ENCODE measurements at places on chromosomes 11 and 22.
A peak's percentile ranks its signal among the peaks of the same experiment; 100 is the strongest.

DNA sequence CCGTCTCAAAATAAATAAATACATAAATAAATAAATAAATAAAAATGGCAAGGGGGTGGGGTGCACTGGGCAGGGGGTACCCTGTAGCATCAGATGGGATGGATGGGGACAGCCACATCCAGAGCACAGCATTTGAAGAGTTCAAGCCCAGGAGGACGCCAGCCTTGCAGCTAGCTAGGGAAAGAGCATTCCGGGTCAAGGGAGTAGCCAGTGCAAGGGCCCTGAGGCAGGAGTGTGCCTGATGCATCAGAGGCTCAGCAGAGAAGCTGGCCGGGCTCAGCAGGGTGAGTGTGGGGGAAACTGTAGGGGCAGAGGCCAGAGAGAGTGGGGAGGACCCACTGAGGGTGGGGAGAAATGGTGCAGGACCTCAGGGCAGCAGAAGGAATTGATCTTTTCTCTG, 23.7 kb upstream of the CCND1 start:
- DNase-seq = no peak

DNA sequence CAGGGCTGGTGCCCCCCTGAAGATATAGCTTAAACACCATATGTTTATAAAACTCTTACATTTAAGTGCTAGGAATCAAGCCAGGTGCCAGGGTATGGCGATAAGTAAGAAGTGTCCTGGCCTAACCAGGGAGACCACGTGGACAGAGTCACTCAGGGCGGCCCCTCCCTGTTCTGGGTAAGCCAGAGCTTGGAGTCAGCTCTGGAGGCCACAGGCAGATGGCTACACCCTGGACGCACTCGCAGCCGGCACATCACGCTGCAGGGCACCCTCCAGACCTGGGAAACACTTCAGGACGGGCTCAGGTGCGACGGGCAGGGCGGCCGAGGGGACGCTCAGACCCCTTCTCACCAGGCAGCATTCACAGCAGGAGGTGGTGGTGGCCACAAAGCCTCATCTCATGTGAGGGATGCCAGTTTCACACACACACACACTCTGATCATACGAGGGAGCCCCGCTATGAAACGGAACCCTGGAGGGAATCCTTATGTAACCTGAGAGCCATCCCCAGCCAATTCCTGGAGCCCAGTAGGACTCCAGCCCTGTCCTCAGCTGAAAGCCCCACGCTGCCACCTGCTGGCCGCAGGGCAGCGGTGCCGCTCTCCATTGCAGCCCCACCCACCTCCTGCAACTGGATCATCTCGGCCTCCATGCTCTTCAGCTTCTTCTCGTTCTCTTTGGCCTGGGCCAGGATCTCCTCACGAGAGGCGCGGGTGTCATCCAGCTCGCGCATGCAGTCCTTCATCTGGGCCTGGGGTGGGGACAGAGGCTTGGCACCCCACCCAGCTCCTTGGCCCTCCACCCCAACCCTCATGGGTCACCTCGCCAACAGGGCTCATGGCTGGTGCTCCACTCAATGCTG, 33.4 kb downstream of the APOL1 start:
- peak; percentile 20 for DNase-seq

DNA sequence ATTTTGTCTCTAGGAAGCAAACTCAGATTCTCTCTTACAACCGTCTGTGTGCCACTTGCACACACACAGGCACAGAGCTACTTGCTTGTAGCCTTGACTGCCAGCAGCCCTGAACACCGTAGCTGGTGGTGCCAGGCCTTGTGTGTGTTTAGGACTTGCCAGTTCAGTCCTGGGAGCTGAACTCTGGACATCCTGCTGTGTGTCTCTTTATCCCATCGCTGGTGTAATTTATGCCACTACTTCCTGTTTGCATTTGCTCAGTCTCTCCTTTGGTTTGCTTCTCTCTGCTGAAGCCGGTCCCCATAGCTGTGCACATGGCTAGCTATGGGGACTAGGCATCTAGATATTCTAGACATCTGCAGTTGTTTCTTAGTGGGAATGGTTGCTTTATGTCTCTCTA, 24.0 kb downstream of the MARK2 start:
- no peak for DNase-seq

GRCh38 chr22:47148956-47149728, 386.7 kb downstream of the TBC1D22A start:
- DNase-seq = no peak

- no peak for DNase-seq
Measured at GRCh38 chr11:33040033-33040861, 875 bp downstream of the TCP11L1 start.

- no peak for DNase-seq
Measured at GRCh38 chr11:70074746-70075145, 3.4 kb upstream of the ANO1 start.

DNA sequence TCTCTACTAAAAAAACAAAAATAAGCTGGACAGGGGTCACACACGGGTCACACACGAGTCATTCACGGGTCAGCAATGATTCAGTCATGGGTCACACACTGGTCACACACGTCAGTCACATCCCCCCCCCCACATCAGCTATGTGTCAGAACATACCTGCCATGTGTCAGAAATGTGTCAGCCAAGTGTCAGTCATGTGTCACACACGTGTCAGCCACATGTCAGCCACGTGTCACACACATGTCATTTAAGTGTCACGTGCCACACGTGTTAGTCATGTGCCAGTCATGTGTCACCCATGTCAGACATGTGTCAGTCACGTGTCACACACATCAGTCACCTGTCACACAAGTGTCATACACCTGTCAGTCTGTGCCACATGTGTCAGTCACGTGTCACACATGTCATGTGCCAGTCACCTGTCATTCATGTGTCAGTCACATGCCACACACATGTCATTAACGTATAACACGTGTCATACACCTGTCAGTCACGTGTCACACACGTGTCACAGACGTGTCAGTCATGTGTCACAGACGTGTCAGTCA, 28.7 kb upstream of the MMP20 start:
- DNase-seq = no peak

DNA sequence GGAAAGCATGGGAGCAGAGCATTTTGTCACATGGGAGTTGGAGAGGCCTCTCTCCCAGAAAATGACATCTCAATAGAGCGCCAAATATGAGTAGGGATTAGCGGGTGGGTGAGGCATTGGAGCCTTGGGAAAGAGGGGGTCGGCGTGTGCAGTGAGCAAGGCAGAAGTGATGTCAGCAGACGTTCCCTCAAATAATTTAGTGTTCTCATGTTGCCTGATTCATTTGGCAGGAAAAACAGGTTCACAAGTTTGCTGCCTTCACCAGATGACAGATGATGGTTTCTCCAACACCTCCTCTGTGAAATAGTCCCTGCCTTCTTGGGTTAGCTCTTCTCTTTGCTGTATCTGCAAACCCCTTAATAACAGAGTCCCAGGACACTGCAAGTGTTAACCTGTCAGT, 118.5 kb upstream of the ARHGAP20 start:
- no peak for DNase-seq

GRCh38 chr11:116813781-116814471, 9.2 kb downstream of the APOA4 start:
- DNase-seq = no peak

- no peak for DNase-seq
Measured at GRCh38 chr11:104905271-104905670, 7.0 kb upstream of the CASP12 start.

GRCh38 chr11:126182787-126183445, 28.5 kb downstream of the RPUSD4 start:
- no peak for DNase-seq

DNA sequence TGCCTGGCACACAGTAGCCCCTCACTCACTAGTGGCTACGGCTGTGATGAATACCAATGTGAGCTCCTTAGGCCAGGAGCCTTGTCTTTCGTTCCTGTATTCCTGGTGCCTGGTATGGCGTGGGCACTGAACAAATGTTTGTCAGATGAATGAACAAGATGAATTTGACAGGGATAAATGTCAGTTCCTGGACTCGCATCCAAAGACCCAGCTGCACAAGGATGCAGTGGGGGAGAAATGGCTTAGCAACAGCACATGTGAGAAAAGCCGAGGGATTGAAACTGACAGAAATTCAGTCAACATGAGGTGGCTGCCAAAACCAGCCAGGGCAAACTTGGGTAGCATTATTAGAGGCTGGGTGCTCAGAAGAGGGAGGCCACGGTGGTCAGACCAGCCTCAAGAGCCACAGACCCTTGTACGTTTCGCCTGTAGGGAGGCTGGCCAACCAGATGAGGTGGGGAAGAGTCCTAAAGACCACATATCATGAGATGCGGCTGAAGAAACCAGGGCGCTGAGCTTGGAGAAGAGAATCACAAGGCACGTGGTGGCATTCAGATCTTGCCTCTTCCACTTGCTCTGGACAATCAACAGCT, 7.7 kb upstream of the SLC22A8 start:
- DNase-seq = no peak

GRCh38 chr11:77075425-77075905, 8.7 kb downstream of the CAPN5 start:
- DNase-seq = no peak

DNA sequence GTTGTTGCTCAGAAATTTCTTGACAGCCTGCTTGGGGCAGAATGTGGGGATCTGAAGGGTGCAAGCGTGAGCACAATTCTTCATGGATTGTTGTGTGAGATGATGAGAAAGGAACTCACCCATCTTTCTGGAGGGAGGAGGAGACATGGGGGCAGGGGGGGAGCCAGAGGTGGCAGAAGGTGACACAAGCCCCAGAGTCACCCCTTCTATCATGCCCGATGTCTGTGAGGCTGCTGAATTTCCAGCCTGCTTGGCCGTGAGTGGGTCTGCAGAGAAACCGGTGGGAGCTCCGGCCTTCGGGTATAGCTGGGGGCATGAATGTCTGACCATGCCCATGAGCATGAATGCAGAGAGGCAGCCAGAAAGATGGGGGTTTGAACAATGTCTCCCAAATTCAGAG, 870.7 kb downstream of the TBC1D22A start:
- DNase-seq = no peak

GRCh38 chr11:22928207-22928917, 68.1 kb upstream of the CCDC179 start:
- DNase-seq = no peak

DNA sequence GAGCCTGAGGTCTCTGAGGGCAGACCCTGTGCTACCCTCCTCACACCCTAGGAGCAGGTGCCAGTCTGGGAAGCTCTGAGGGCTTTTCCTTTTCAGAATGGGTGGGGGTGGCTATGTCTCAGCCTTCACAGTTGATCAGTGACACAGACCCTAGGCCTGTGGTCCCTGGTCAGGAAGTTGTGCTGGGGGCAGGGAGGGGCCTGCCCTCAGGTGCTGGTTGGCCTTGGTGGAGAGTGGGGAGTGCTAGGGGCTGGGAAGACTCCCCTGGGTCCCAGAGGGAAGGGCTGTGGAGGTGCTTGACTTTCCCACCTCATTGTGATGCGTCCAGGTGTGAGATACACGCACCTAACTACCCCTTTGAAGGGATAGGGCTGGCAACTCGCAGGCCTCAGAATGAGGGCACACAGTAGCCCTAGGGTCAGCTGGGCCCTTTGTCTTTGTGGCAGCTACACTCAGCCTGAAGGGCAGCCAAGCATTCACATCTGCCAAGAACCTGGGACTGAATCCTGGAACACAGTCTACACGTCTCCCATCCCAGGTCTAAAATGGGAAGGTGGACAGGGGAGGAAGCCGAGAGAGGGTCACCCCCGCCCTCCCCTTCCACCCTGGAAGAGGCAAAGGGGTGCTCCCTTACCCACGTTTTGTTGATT, 31.2 kb upstream of the ATXN10 start:
- no peak for DNase-seq

DNA sequence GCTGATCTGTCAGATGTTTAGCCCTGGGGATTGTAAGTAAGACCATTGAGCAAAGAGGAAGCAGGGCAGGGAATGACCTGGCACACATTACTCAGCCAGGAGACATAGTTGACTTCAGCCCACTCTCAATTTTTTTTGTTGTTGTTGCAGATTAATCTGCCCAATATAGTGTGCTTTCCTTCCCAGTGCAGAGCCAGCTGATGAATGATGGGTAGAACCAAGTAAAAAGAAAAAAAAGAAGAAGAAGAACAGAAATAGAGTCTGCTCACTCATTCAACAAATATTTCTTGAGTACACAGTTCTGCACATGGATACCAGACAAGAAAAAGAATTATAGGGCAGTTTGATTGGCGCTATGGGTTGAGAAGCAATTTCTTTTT, 292.7 kb downstream of the ETS1 start:
- DNase-seq = peak; percentile 7

GRCh38 chr11:128482512-128483191, 104.7 kb downstream of the ETS1 start:
- peak; percentile 93 for DNase-seq

- no peak for DNase-seq
Measured at GRCh38 chr11:125071435-125071834, 8.3 kb downstream of the SLC37A2 start.

- no peak for DNase-seq
Measured at GRCh38 chr11:61359516-61359915, 2.2 kb downstream of the CYB561A3 start.

- DNase-seq = no peak
Measured at GRCh38 chr11:19686234-19686633, 26.4 kb upstream of the NAV2 start.

GRCh38 chr11:68403424-68403823, 57.1 kb upstream of the PPP6R3 start:
- no peak for DNase-seq

DNA sequence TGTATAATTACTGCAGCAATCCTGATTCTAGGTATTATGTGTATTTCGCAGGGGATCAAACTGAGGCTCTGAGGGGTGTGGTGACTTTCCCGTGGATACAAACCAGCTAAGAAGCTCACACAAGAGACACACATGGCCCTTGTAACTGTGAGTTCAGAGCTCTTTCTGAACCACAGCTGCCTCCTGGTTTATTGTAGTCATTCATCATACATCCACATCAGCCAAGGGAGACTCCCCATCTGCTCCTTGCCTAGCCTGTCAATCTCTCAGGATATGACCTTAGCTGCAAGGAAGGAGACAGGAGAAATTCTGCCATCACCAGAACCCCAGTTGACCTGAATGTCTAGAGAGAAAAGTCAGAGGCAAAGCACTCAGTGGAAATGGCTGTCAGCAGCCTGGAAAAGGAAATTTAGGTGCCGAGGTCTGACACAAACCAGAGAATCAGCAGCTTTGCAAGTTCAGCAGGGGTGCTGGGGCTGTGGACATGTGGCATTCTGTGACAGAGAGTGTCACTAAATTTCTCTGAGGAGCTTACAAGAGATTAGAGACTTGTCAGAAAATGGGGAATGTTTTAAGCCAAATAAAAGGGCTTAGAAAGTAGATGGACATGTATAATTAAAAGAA, 209.5 kb downstream of the AASDHPPT start:
- no peak for DNase-seq

GRCh38 chr11:128216198-128216597, 371.2 kb downstream of the ETS1 start:
- DNase-seq = no peak

GRCh38 chr11:103051151-103051801, 40.7 kb downstream of the DCUN1D5 start:
- DNase-seq = no peak

DNA sequence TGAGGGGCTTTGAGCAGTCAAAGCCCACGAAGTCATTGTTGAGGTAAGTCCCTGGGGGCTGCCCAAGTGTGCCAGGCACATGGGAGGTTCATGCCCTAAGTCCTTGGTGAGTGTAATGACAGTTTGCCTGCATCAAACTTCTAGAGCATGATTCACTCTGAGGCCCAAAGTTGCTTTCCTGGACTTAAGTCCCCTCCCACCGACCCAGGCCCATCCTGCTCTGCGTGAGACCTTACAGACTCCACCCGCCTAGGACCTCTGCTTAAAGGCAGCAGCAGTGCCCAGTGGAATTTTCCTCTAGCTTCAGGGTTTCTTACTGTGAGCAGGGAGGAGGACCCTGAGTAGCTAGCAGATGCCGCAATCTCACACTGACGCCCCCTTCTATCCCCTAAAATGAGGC, 5.7 kb upstream of the PVALB start:
- no peak for DNase-seq

GRCh38 chr11:6554828-6555706, 48.3 kb downstream of the RRP8 start:
- DNase-seq = no peak
